ENCODE measurements at places on chromosomes 5 and 9. TPM values are rescaled to one million over a fixed set of nuclear protein-coding genes. Genes with fewer than 3 reads are reported as not detected.

GRCh38 chr5:131536211-131536826 is 98.7 kb downstream of the RAPGEF6 start:
- DNase-seq, result no peak

- no peak for DNase-seq
Observed at GRCh38 chr9:94760010-94760409, 33.5 kb downstream of the AOPEP start.

DNA sequence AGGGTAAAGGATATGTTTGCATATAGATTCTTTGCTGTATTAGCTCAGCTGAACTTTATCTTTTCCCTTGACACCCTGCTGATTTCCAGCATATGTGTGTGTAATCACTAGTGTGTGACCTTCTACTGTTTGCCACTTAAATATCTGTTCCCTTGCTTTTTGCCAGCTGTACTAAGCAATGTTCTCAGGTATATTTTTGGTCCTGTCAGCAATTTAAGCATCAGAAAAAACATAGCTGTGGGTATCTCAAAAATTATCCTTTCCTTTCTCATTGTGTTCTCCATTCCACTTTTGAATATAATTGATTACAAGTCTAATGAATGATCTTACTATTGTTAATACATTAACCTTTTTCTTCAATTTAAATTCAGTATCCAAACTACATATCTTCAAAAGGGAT is 59.2 kb upstream of the CDH10 start:
- DNase-seq, result no peak

DNA sequence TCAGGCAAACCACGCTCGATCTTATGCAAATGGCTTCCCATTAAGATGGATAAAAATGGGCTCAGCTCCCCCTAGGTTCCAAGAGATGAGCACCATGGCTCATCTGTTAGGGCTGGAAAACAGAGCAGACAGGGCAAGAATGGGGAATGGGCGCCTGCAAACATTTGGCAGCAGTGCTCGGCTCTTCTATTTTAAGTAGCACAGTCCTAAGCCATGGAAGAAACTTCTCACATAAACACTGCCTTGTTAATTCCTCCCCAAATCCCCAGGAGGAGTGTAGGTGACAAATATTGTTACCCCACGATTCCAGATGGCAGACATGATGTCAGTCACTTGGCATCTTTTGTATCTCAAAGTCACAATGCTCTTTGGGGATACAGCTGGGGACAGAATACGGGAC is 221.8 kb downstream of the ICE1 start:
- no peak for DNase-seq

DNA sequence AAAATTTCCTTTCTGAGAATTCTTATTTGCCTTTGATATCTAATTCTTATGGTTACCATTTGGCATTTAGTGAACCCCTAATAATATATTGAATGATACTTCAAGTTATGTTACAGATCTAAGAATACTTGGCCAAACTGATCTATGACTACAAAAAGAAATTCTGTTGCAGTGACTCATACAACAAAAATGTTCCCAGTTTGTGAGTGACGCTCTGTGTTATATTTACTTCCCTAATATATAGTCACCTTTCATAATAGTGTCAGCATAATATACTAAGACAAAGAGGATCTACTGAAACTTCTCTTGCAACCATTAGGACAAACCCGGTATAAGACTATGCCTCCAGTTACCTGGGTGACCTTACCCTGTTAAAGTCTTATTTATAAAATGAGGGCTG is 216.9 kb upstream of the TLX3 start:
- DNase-seq, result no peak

Gene FGF18
- total RNA-seq, result 0.35 TPM

Gene ADAMTS16
- 11.1 TPM for total RNA-seq

All from endodermal cell (in vitro differentiated cells).